ENCODE measurements at places on chromosomes 1 and 21.
A peak's percentile ranks its signal among the peaks of the same experiment; 100 is the strongest.

DNA sequence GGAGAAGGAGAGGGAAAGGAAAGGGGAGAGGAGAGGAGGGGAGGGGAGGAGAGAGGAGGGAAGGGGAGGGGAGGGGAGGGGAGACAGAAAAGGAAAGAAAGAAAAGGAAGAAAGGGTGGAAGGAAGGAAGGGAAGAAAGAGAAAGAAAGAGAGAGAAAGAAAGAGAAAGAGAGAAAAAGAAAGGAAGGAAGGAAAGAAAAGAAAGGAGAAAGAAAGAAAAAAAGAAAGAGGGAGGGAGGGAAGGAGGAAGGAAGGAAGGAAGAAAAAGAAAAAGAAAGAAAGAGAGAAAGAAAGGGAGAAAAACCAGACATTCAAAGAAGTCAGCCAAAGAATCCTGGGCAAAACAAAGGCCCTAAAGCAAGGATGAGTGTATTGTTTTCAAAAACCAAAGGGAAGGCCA, 125.7 kb upstream of the SPATA6 start:
- DNase-seq: no peak

DNA sequence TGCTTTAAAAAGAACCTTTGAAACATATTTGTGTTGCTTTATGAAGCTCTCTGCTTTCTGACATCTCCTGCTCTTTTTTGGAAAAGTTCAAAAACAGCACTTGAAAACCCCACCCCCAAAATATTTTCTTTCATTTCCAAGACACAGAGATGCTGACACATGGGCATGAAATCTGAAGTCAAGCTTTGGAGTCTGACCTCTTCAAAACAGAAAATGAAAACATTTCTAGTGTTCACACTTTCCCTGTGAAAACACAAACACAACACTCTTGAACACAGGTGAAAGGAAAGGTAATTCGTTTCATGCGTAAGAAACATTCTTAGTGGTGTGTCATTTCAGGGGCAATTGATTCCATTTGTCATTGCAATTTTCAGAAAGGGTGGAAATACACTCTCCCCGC, 10.8 kb downstream of the NGF start:
- no peak for DNase-seq

DNA sequence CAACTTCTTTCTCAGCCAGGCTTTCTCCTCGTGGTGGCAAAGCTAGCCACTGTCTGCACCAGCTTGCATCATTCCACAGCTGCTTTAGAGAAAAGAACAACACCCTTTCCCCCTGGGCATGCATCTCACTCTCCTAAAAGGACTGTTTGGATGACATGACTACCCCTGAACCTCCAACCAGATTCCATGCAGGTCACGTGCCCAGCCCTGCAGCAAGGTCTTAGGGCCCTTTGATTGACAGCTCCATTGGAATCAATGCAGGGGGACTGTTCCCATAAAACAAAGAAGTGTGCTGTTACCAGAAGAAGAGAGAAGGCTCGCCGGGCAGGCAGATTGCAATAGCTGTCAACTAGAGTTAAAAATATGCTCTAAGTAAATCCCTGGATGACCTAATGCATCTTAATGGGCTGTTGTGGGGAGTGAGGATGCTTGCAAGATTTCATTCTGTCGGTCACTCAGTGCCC, 24.4 kb downstream of the KCNA2 start:
- DNase-seq: no peak

DNA sequence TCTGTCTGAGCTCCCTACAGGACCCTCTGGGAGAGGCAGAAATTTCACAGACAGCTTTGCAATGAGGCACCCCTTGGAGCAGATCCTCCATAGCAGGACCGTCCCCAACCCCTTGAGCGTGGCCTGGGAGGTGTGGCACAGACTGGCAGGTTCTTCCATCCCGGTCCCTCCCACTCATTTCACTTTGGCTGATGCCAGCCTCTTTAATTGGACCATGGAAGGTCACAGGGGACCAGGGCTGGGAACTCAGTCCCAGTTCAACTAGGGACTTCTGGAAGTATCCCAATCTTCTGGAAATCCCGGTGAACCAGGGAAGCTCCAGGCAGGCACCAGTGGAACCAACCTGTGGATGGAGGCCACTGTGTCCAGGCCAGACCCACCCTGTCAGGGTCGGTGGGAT, 83.7 kb downstream of the SPSB1 start:
- DNase-seq: no peak

DNA sequence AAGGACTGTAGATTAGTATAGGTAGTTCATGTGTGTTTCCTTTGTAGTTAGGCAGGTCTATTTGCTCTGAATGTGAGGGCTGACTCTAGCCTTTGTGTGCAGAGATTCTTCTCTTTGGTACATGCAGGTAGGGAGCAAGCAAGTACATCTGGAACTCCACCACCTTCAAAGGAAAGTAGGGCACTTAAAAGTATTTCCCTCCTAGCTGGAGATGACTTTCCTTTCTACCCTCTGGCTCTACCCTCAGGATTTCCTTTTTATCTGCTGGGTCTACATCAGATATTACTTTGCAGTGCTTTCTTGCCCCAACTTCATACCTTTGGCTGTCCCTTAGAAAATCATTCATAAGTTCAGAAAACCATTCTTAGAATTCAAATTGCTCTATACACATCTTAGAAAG, 91.7 kb upstream of the HIVEP3 start:
- DNase-seq: no peak

DNA sequence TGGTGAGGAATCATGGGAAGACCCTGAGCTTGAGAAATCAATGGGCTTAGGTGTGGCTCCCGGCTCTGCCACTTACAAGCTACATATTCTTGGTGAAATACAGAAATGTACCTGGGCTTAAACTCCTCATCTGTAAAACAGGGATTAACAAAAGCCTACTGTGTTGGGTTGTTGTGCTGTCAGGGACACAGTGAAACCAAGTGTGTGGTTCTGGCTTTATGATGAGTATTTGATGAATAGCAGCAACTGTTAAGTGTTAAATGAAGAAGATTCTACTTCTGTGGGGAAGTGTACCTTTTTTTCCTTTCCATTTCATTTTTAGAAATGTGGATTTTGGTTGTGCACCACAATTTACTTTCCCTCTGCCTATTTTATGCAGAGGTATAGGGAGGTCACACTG, 41.1 kb upstream of the DUSP10 start:
- DNase-seq: no peak

DNA sequence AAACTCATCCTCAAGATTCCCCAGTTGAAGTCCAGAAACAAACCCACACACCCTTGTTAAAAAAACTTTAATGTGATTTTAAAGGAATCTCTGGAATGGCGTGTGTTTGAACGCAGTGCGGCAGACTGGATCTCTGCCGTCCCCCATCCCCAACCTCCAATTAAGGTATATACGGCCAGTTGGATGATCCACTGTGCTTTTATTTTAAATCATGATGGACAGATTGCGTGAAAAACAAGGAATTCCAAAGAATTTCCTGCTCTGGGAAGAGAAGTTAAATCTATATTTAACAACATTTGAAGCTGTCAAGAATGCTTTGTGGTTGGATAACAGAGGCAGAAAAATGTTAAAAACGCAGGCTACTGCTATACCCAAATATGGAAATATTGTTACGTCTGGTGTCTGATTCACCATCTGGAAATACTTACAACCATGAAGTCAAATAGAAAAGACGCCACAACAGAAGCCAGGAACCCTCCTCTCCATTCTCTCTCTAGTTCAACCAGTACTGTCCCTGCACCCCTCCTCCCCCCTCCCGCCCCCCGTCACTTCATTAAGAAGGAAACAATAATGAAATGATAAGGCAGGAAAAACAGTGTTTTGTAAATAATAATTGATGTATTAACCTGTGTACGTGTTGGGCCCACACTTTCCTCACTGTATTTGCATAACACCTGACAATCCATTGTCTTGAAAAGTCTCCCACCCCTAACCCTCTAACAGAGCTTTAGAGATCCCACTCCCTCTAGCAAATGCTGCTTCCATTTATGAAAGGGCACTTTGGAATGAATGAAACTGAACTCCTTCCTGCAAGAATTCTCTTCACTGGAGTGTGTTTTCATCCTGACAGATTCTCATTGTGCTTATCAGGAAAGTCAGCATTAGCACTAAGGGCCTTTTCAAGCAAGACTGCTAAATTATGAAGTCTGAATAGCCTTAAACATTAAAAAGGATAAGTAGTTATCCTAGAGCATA, 2.0 kb upstream of the CCN1 start:
- peak; percentile 98 for DNase-seq

GRCh38 chr1:20189664-20190063, 3.3 kb upstream of the PLA2G2C start:
- no peak for DNase-seq

DNA sequence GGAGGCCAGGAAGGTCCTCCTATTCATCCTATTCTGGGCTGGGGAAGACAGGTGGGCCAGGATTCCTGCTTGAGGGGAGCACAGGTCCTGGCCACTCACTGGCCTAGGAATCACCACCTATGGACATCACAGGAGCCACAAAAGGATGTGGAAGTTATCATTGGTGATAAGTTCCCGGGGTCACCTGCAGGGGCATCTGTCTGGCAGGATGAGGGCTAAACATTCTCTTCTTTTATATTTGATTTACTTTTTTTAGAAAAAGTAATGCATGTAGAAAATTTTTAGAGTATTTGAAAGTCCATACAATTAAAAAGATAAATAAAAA, 33.2 kb upstream of the KIAA0040 start:
- DNase-seq: no peak

DNA sequence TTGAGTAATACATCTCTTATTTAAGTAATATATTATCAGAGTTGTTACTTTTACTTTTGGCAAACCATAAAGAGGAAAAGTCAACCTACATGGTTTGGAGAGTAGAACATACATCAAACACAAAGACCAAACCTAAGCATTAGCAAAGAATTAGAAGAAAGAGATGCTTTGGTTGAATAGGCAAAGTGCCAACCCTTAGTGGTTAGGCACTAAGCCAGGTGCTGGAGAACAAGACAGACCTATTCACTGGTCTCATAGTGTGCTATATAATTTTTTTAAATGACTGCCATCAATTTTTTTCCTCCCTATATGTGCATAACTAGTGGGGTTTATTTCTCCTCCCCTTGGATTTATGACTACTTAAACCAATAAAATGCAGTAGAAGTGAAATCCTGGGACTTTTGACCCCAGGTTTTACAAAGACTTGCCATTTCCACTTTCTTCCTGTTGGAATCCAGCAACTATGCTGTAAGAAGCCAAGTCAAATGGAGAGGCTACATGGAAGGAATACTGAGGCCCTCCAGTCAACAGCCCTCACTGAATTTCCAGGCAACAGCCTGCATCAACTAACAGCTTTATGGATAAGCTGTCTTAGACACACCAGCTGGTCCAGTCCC, 69.8 kb upstream of the HAO2 start:
- peak; percentile 4 for DNase-seq

GRCh38 chr21:46435786-46436227, 22.9 kb upstream of the DIP2A start:
- DNase-seq: no peak

DNA sequence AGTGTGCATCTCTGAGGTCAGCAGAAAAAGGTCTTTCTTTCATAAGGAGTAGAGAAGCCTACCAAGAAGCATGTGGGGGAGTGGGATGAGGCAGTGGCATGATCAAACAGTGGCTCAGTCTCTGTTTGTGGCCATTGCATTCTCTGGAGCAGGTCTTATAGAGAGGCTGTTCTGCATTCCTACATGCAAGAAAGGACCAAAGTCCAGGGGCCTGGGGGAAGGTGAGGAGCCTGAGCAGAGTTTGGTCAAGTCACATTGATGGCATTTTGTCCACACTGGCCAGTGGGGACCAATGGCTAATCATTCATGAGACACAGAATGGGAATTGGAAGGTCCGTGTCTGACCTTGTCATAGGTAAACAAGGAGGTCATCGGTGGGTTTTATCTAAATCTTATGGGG, 25.4 kb downstream of the MAP10 start:
- no peak for DNase-seq

- DNase-seq: no peak
Observed at GRCh38 chr1:73516451-73516850, 681.5 kb downstream of the LRRIQ3 start.

- DNase-seq: no peak
Observed at GRCh38 chr1:35923791-35924221, 7.1 kb upstream of the AGO3 start.

- peak; percentile 44 for DNase-seq
Observed at GRCh38 chr1:15820478-15820877, 13.0 kb upstream of the UQCRHL start.

DNA sequence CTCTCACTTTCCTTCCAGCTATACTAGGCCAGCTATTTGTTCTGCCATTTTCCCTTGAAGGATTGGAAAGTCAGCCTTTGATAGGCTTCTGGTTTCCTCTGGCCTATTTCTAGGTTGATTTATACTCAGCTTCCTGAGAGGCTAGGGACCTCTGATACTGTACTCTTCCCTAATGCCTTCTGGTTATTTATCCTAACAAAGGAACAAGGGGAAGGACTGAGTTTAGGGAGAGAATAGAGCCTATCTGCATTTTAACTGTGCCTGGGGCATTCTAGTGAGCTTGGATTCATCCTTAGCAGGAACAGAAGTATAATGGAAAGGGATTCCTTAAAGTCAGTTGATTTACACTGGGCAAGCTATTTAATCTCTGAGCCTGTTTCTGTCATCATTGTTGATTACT, 11.8 kb upstream of the TMEM39B start:
- no peak for DNase-seq

GRCh38 chr1:54094001-54094729, 40.8 kb downstream of the TCEANC2 start:
- no peak for DNase-seq

- no peak for DNase-seq
Observed at GRCh38 chr1:240619906-240620621, 8.1 kb upstream of the GREM2 start.

- peak; percentile 71 for DNase-seq
Observed at GRCh38 chr1:36160949-36161485, 5.1 kb downstream of the MAP7D1 start.

DNA sequence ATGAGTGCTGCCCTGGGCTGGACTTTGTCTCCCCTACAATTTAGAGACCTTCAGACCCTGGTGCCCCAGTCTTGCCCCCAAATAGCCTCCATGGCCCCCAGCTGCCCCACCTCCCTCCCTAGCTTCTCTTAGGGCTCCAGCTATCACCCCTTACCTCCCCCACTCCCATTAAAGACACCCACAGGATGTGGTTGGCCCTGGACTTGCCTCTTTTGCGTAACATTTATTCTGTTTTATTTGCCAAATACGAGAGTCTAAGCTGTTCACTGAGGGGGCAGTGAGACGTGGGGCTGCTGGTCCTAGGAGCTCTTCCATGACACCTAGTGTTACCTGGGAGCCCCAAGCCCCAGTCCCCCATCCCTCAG, 4.5 kb downstream of the ZC3H12A start:
- peak; percentile 50 for DNase-seq

DNA sequence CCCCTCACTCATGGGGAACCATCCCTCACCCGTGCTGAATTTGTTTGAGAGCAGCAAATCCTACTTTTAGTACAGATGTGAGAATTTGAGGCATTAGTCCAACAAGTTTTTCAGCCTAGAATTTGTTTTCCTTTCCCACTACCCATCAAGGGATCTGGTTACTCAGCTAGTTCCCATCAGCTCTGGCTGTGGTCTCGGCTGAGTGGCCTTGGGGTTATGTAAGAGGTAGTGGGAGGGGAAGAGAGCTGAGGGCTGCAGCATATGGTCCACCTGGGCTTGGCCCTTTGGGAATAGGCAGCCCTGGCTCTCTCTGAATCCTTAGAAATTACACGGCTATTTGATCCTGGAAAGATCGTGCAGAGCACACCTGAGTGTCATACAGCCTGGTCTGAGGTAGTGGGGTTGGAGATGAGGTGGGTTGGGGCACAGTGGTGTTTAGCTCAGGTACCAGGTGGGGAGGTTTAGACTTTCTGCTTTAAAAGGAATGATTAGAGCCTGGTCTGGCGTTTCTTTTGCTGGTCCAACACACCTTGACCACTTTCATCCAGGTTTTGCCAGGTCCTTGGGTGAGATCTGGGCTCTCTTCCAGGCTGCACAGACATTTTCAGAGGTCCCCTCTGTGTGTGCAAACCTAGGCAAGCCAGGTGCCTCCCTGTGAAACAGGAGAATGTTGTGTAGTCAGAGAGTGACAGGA, 4.2 kb downstream of the GSTM4 start:
- DNase-seq: peak; percentile 43

Data from IMR-90 (cell line).